ENCODE measurements at places on chromosomes 5 and 9. TPM values are rescaled to one million over a fixed set of nuclear protein-coding genes. Genes with fewer than 3 reads are reported as not detected.

ANKDD1B gene
- total RNA-seq = 0.25 TPM

GCNT4 gene
- total RNA-seq = 0.17 TPM

AHRR gene
- total RNA-seq = 2.1 TPM

FAM169A gene
- 3.6 TPM for total RNA-seq

NAIP gene
- total RNA-seq = 5.9 TPM

NXNL2 gene
- not detected for total RNA-seq

- no peak for DNase-seq
Observed at GRCh38 chr9:26562338-26562737, 330.3 kb downstream of the CAAP1 start.
